DMS 273 treated with DMSO at 0.1 percent for 48 hours (cell line): ENCODE measurements at places on chromosomes 7 and 10.

DNA sequence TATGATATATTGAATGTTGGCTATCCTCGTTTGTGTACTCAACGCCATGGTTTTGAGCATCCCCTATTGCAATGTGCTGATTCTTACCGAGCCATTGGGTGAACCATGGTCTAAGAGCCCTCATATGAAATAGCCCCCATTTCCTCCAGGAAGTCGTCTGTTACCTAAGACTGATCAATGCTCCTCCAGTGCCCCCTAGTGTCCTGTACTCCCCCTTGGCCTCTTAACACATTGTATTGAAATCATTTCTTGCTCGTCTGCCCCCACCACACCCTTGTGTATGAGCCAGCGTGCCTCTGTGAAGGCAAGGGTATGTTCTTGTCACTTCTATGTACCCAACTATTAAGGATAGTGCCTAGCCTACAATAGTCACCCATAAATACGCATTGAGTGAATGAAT, 11.2 kb upstream of the SLC35B4 start:
- DNase-seq: peak; percentile 65

DNA sequence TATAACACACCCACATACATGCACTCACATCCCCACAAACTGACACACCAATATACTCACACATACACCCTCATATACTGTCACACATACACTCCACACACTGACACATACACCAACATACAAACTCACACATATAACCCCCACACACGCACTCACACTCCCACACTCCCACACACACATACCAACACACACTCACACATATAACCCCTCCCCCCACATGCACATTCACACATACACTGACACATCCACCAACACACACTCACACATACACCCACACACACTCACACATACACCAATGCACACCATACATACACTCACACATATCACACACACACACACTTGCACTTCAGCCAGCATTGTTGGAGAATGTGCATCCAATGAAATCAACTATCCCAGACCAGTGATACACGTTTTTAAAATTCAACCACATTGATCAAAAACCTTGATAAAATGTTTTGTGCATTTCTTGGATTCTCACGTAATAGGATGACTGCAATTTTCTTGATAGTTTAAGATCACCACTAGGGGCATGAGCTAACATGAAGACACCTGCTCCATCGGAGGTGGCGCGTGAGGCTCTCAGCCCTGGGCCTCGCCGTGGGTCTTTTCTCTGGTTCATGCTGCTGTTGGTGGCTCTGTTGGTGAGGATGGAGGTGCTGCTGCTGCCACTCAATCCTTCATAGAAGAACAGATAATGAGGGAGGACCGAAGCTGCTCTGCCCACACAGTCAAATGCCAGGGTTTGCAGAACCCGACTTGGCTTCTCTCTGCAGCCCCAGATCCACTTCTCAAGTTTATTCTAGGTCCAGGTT, 32.1 kb upstream of the CHST15 start:
- no peak for DNase-seq

DNA sequence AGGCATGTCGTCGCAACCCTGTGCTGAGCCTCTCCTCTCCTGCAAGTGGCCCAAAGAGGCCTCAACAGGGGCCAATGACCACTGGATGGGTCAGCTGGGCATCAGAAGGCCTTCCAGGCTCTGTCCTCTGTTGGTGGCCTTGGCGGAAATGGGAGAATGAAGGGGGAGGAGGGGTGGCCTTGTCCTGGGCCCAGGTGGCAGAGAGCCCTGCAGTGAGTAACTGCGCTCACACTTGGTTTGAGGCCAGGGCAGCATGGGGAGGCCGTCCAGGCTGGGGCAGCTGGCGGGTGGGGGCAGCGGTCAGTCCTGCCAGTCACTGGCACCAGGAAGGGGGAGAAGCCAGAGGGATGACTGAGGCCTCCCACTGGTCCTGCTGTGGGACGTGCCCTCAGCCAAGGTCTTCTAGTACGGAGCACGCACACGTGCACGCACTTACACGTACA, 59.8 kb downstream of the LHPP start:
- DNase-seq: no peak

GRCh38 chr7:33934391-33934790, 29.1 kb downstream of the BMPER start:
- DNase-seq: no peak

GRCh38 chr7:133255486-133255885, 2.6 kb downstream of the EXOC4 start:
- no peak for DNase-seq

- DNase-seq: no peak
These were observed 103.8 kb upstream of the AKR1E2 start for GRCh38 chr10:4721999-4722753.

DNA sequence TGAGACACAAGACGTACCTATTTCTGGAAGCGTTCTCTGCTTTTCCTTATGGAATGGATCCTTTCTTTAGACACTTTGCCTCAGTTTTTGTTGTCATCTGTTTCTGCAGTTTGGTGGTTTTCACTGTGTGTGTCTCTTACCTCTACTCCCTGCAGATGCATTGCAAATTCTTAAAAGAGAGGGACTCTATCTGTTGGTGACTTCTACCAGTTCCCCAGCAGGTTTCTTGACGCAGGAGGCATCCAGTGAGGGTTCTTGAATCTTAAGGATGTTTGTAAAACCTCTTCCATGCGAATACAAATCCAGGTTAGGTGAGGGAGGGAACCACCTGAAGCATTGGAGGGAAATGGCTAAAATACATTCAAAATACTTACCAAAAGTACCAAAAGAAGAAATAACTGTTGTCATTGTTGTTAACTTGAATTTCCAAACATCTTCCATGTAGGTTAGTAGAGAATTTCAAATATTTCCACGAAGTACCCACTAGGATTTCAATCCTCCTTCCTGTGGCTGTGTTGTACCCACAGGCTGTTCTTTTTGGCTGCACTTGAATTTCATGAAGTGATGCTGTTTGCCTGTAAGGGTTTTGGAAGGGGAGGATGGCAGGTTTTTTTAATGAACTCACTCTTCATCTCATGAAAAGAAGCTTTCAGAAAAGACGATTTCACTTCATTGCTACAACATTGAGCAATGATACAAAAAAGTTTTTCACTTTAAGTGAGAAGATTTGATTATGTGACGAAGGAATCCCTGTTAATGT, 32.2 kb downstream of the PLXDC2 start:
- DNase-seq: no peak

GRCh38 chr10:118534136-118534535, 61.3 kb downstream of the PRLHR start:
- no peak for DNase-seq

GRCh38 chr7:142459551-142459963, 201.7 kb upstream of the PRSS58 start:
- no peak for DNase-seq

DNA sequence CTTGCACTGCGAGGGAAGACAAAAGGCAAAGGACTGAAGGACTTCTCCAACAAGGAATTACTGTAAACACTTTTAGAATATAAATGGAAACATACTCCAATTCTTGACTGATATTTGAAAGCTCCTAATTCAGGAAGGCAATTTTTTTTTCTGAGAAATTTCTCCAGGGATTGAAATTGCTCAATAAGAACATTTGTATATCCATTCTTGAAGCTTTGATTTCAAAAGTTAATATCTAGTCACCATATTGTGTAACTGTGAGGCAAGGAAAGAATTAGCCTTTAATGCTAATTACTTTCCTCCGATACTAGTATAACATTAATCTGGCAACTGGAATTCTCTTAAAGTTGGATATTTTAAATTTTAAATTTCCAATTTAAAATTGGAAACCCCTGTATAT, 188.4 kb upstream of the COL1A2 start:
- no peak for DNase-seq

DNA sequence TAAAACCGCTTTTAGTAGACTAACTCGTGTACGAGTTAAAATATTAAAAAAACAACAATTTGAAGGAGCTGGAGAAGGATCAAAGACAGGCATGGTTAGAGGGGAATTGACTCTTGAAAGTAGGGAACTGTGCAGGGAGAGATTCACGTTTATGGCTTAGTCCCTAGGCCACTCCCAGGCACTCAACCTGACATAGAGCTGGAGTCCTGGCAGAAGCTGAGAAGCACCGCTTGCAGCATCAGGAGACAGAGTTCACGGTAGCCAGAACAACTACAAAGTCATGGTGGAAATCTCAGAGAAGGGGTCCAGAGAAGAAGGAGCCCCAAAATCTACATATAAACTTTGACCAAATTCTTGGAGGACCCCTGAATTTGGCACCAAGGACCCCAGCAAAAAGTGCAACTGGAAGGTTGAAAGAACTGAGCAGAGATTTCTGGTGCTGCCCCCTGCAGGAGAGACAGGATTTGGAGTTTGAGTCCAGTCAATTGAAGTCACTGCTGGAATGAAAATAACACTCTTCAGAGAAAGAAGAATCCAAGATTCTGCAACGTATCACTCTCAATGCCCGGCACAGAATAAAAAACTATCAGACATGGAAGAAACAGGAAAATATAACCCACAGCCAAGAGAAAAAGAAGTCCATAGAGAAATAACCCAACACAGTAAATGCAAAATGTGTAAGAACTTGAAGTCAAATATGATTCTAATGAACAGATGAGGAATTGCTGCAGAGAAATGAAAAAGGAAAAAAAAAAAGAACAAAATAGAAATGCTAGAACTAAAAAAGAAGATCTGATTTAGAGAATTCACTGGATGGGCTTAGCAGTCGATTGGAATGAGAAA, 493.3 kb upstream of the PODXL start:
- DNase-seq: no peak

DNA sequence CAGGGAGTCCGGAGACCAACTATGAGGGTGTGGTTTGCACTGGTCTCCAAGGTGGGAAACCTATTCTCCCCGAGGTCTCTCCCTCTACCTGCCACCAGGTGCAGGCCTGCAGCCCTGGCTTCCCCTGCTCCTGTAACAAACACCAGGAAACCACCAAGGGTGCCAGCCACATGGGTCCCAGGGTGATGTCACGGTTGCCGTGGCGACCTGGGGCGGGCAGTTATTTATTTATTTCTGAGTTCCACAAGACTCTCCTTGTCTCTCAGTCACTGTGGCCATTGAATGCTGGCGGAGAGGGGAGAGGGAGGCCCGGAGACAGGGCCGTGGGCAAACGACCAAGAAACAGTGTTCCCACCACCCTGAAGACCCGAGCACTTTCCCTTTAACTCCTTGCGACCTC, 27.0 kb downstream of the MMD2 start:
- no peak for DNase-seq

DNA sequence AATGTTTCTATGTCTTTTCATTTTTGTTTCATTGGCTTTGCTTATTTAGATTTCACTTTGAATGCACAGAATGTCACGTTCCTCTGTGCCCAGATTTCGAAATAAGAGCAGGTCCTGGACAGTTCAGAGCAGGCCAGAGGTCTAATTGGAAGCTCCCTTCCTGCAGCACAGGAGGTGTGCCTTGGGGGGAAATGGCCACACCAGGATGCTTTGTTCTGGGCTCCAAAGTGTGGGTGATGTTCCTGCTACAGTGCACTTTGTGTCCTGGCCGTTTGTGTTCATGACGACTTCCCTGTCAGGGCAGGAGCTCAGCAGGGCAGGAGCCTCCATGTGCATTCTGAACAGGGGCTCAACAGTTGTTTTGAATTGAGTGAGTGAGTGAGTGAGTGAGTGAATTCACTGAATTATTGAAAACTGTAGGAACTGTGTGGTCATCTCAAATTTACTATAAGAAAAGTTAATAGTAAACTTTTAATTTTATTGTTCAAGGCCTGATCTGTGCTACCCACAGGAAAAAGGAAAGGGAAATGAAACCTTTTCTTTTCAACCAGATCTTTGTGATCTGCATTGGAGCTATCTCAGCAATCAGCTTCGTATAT, 109.5 kb upstream of the GJD4 start:
- DNase-seq: no peak
